ENCODE measurements at places on chromosomes 7 and 10.

GRCh38 chr7:17404006-17404405 lies 105.6 kb downstream of the AHR start:
- DNase-seq = no peak

DNA sequence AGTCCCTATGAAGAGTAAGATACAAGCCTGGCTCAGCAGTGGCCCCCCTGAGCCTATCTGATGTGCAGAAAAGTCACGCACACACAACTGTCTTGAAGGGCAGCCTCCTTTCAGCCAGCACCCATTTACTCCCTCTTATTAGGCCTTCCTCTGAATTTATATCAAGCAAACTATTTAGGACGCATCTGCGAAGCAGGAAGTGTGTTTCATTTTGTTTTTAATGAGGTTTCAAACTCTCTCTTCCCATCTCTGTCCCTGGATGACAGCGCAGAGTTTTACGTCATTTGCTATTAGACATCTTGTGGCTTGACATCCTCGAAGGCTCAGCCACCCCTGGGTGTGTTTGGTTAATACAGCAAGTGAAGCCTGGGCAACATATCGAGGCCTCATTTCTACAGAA lies 79.5 kb downstream of the CUX1 start:
- no peak for DNase-seq

GRCh38 chr7:18473119-18473518 lies 22.4 kb upstream of the HDAC9 start:
- no peak for DNase-seq

DNA sequence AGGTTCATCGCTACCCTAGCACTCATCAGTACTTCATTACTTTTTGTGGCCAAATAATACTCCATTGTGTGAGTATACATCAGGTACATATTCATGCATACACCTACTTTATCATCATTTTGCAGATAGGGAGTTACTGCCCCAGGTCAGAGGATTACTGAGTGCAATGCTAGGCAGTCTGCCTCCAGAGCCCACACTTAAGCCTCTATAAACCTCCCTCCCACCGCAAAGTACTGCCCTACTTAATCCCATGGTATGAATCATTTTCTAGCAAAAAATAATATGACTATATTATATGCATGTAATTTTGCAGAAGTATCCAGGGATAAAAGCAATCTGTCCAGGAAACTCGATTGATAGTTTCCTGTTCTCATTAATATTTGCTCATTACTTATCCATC lies 194.3 kb downstream of the GRID1 start:
- DNase-seq = no peak

DNA sequence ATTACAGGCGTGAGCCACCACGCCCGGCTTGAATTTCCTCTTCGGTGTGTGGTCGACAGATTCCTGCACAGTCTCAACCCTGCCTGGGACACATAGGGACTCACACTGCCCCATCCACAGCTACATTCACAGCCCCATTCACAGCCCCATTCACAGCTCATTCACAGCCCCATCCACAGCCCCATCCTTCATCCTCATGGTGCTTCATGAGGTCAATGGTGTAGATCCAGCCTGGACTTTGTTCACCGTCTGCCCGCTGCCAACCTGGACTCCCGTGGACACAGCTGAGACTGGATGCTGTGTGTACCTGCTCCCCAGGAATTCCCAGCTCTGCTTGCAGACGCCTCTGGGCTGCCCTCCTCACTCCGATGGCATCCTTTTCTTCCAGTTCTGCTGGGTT lies 5.2 kb downstream of the IDI2 start:
- DNase-seq = no peak

DNA sequence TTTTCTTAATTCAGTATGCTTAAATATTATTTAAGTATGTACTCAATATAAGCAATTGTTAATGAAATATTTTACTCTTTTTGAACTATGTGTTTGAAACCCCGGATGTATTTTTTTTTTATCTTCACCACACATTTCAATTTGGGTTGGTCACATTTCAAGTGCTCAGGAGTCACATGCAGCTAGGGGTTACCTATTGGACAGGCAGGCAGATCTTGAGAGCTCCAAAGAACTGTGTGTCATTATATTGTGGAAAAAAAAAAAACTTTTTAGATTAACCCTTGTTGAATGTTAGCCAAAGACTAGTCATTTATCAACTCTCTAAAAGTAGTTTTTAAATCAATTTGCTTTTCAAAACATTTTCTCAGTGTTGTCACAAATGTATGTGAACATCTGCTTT lies 37.2 kb downstream of the IKZF1 start:
- DNase-seq = no peak

Measured in left forelimb (tissue), 1 donor.